T-helper 1 cell (primary cell): ENCODE measurements at places on chromosomes 4 and X.

GRCh38 chr4:105541420-105541819 is 11.0 kb upstream of the ARHGEF38 start:
- DNase-seq, result no peak

GRCh38 chr4:146063143-146063542 is 112.4 kb upstream of the LSM6 start:
- DNase-seq, result no peak

DNA sequence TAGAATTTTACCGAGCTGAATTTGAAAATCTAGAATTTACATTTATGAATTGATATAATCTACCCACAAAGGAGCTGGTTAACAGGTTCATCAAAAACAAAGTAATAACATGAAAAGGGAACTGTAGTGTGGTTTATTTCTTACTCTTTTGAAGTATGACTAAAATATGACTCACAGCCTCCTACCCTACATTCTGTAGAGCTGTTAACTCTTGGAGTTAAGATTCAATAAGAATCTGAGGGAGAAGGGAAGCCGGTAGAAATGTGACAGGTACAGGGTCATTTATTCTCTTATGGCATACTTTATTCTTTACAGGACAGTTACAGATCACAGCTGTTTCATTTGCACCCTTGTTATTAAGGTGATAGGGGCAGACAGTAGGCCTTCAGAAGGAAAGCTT is 132.2 kb upstream of the FAM47B start:
- DNase-seq, result no peak

- no peak for DNase-seq
Observed at GRCh38 chr4:105276361-105277104, 129.9 kb downstream of the TET2 start.

- DNase-seq, result no peak
Observed at GRCh38 chr4:149711593-149712365, 103.9 kb downstream of the IQCM start.

GRCh38 chr4:137934911-137935310 is 307.2 kb downstream of the SLC7A11 start:
- DNase-seq, result no peak

- DNase-seq, result no peak
Observed at GRCh38 chr4:110247591-110247990, 49.2 kb upstream of the ELOVL6 start.

GRCh38 chr4:186020793-186021407 is 48.1 kb upstream of the TLR3 start:
- DNase-seq, result no peak

GRCh38 chrX:78139160-78140123 is at the start of gene TAF9B:
Gene TAF9B (minus strand): TSS chrX:78139650. CDS start chrX:78139611, 39 bp downstream.
- peak; percentile 87 for DNase-seq

DNA sequence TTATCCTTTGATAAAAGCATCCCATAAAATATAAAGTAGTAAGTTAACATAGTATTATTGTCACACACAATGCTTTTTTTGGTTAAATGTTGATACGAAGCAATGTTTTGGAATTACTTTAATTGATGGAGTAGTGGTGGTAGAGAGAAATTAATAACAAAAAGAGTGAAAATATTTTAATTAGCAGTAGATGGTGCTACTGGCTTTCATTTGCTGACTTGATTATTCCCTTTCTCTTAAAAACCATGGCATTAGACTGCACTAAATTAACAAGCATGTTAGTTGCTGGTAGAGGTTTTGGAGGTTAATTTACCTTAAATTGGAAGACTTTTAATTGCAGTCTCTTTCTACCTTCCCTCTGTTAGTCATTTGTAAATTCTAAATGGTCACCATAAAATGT is 8.9 kb upstream of the DCK start:
- no peak for DNase-seq

DNA sequence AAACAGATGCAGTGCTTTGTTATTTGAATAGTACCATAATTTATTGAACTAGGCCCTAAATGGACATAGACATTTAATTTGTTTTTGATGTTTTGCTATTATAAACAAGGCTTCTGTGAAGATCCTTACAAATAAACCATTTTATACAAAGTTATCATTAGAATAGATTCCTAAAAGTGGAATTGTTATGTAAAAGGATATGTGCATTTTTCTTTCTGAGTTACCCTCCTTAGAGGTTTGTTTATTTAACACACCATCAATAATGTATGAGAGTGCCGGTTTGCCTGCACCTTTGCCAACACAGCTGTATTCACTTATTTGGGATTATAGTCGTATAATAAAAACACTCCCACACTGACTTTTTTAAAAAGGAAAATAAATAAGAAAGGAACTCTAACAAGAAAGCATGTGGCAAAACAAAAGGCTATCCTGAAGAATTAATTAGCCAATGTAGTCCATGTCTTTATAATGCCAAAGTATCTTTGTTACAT is 84.8 kb downstream of the PAK3 start:
- no peak for DNase-seq

- no peak for DNase-seq
Observed at GRCh38 chr4:144710526-144710912, 64.6 kb downstream of the HHIP start.

DNA sequence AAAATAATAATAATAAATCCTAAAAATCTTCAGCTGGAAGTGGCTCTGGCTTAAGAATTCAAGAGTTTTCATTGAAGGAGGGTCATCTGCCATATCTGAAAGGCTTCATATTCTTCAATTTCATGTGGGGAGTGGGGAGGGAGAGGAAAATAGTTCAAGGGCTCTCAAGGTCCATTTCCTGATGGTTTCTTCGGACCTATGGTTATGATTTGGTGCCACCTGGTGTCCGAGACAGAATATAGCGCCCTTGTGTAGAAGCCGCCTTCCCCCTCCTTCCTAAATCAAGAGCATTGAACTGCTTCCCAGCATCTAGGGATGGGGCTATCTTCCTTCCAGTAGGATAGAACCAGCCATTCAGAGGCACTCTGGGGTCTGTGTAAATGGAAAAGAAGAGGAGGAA is 34.3 kb downstream of the NLGN3 start:
- peak; percentile 13 for DNase-seq

GRCh38 chr4:78121338-78121904 is 64.3 kb downstream of the FRAS1 start:
- no peak for DNase-seq

DNA sequence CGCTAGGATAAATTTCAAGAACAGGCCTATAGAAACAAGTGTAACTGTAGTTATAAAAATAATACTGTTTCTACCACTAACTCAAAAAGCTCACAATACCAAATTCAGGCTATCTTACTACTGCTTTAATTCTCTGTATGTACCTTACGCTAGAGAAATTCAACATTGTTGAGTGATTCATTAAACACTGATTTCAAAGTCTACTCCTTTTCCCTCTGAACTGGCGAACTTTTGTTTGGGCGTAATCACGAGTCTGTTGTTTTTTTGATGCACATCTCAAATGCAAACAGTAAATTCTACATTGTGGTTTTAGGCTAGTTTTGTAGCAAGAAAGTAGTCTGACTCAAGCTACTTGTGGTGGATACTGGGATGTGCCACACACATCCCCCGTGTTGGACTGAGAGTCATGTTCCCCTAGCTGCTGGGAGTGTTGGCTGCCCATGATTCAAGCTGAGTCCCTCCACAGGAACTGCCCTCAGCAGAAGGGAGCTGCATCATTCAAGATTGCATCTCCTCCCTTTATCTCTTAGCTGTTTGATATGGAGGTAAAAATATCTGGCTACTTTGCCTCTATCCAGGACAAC is 406.1 kb downstream of the RAPGEF2 start:
- DNase-seq, result no peak

- DNase-seq, result no peak
Observed at GRCh38 chrX:45479835-45480422, 279.3 kb upstream of the DIPK2B start.
